ENCODE measurements at places on chromosomes 1 and 21. TPM values are rescaled to one million over a fixed set of nuclear protein-coding genes. Genes with fewer than 3 reads are reported as not detected.

Gene SCYL3
- total RNA-seq: 12.8 TPM

Gene RHD
- total RNA-seq: not detected

Gene PSEN2
- total RNA-seq: 23.2 TPM

Gene AHDC1
- total RNA-seq: 10.9 TPM

Gene ANGPTL7
- total RNA-seq: 1.4 TPM

Gene TPTE
- total RNA-seq: not detected
